Activated B cell treated with CpG ODN at 0.5 μM for 24 hours (primary cell): ENCODE measurements at places on chromosomes 4 and X. TPM values are rescaled to one million over a fixed set of nuclear protein-coding genes. Genes with fewer than 3 reads are reported as not detected.

The BBS12 gene
- 2.5 and 3.3 TPM in 2 replicates for total RNA-seq

DNA sequence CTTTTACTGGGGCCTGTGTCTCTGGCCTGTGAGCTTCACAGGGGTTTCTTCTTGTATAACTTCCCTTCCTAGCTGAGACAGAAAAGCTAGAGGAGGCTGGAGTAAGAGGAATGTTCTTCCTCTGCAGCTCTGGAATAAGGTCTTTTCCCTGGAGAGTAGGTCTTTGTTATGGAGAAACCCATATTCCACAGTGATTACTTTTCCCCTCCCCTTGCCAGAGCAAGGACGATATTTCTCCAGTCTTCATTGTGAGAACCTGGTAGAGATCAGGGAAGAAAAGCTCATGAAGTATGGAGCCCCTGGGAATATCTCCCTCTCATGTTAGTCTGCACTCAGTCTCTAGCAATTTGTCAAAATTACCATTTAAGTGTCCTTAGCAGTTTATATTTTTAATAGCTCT, 18.7 kb upstream of the GLRB start:
- H3K4me3 ChIP-seq: no peak overlapping the region
- DNase-seq: no peak
- H3K27ac ChIP-seq: no peak overlapping the region

DNA sequence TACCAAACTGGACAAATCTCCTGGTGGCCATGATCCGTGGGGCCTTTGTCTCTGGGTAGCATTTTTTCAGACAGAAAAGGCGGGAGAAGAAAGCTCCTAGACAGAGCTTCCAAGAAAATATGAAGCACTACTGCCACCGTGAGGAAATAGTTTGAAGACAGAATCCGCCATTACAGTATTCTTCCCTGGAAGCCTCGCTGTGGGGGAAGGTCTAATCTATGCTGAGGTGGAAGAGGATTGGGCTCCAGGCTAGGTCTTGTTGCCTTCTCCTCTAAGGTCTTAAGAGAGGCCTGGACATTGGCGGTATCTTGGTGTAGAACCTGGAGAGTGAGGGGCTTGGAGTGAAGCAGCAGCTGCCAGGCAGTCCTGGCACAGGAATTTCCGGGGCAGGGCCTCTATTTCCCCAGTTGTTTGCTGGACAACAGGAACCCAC, 218.9 kb downstream of the OR13H1 start:
- H3K4me3 ChIP-seq: no peak overlapping the region
- no peak overlapping the region for H3K27ac ChIP-seq
- H3K4me1 ChIP-seq: no peaks in the 10 kb centered on the region
- peaks cover 3% of the 10 kb centered on the region for H3K36me3 ChIP-seq
- DNase-seq: no peak

GRCh38 chrX:45485719-45486118, 285.0 kb upstream of the DIPK2B start:
- no peaks in the 10 kb centered on the region for H3K36me3 ChIP-seq
- no peak overlapping the region for H3K27ac ChIP-seq
- no peak overlapping the region for H3K4me3 ChIP-seq
- H3K4me1 ChIP-seq: no peaks in the 10 kb centered on the region
- no peaks in the 10 kb centered on the region for H3K27me3 ChIP-seq

- peaks cover 3% of the 10 kb centered on the region for H3K4me1 ChIP-seq
- no peak overlapping the region for H3K4me3 ChIP-seq
- H3K36me3 ChIP-seq: no peaks in the 10 kb centered on the region
- no peak overlapping the region for H3K27ac ChIP-seq
- no peak for DNase-seq
- no peaks in the 10 kb centered on the region for H3K27me3 ChIP-seq
These were observed 231.7 kb downstream of the C4orf33 start for GRCh38 chr4:129327637-129328036.
